Pericardium fibroblast (primary cell): ENCODE measurements at places on chromosomes 2 and 18. TPM values are rescaled to one million over a fixed set of nuclear protein-coding genes. Genes with fewer than 3 reads are reported as not detected.

Gene MC4R
- not detected in 2 replicates for total RNA-seq

Gene RIT2
- not detected in 2 replicates for total RNA-seq

Gene NAB1
- 16.4 and 27.9 TPM in 2 replicates for total RNA-seq

Gene BOLL
- not detected in 2 replicates for total RNA-seq

Gene OSBPL6
- total RNA-seq = 5.7 and 7.7 TPM in 2 replicates

Gene IL1RL1
- 11.6 and 16.3 TPM in 2 replicates for total RNA-seq

Gene ASPRV1
- total RNA-seq = 0.70 and 0.77 TPM in 2 replicates

Gene SCN2A
- under 0.01 and 0.77 TPM in 2 replicates for total RNA-seq

Gene CYRIA
- 0.23 and 0.51 TPM in 2 replicates for total RNA-seq

Gene APOB
- under 0.01 and 0.12 TPM in 2 replicates for total RNA-seq

Gene DPP4
- total RNA-seq = 45.6 and 96.3 TPM in 2 replicates

Gene MAPK4
- 0.09 TPM in 1 of 2 replicates, not detected in the other for total RNA-seq

Gene NEU4
- total RNA-seq = 0.09 TPM in 1 of 2 replicates, not detected in the other

Gene VWA3B
- not detected in 2 replicates for total RNA-seq

Gene CCDC68
- 2.5 and 4.5 TPM in 2 replicates for total RNA-seq

Gene ANKRD62
- total RNA-seq = not detected in 2 replicates

Gene DSC2
- 0.09 and 3.7 TPM in 2 replicates for total RNA-seq

Gene FBLN7
- 3.7 and 5.4 TPM in 2 replicates for total RNA-seq

Gene KIAA2012
- total RNA-seq = not detected in 2 replicates

Gene GPATCH11
- total RNA-seq = 2.6 and 5.8 TPM in 2 replicates

Gene MZT2A
- 124 and 128 TPM in 2 replicates for total RNA-seq

Gene NEU2
- total RNA-seq = not detected in 2 replicates

Gene ABHD1
- not detected in 2 replicates for total RNA-seq

Gene VIL1
- not detected in 2 replicates for total RNA-seq

Gene SPDYA
- not detected in 2 replicates for total RNA-seq
